Activated naive CD4-positive, alpha-beta T cell treated with Interleukin-2 at 50 U/mL for 16 hours (primary cell): ENCODE measurements at places on chromosomes 6 and 20.

DNA sequence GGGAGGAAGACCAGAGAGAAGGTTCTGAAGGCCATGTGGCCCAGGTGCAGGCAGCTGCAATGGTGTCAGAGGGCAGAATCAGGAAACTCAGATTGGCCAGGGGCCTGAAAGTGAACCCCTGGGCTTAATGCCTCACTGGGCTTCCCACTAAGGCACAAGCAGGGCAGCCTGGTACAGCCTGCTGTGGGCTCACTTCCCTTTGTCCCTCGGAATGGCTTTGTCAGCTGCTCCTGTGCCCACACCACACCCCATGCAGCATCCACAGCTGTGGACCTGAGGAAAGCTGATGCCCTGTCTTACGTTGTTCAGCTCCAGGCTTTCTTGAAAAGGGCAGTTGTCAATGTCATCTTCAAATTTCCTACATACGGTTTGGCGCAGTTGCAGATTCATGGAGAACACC is 2.4 kb downstream of the CST9 start:
- DNase-seq, result no peak

DNA sequence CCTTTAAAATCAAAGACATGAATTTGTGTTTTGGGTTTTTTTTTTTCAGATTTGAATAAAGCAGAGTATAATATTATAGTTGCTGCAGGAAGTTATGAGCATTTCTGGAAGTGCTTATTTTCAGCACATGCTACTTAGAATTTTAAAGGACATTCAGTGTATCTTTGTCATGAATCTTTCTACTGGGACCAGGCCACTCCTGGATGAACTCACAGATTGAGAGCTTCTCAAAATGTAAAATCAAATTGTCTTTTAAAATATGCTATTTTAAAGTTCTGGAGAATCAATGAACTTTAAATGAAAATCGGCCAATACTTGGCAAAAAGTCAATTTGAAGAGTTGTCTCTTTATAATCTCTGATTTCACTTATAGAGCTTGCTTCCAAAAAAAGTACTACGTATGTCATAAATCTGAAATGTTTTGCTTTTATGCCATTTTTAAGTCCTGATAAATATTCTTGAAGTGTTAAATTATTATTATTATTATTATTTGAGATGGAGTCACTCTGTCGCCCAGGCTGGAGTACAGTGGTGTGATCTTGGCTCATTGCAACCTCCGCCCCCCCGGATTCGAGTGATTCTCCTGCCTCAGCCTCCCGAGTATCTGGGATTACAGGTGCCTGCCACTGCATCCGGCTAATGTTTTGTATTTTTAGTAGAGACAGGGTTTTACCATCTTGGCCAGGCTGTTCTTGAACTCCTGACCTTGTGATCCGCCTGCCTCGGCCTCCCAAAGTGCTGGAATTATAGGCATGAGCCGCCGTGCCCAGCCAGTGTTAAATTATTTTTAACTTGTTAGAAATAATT is 175.7 kb upstream of the AKAP12 start:
- no peak for DNase-seq

- DNase-seq, result no peak
These were observed 21.1 kb upstream of the MRGBP start for GRCh38 chr20:62775206-62775605.

DNA sequence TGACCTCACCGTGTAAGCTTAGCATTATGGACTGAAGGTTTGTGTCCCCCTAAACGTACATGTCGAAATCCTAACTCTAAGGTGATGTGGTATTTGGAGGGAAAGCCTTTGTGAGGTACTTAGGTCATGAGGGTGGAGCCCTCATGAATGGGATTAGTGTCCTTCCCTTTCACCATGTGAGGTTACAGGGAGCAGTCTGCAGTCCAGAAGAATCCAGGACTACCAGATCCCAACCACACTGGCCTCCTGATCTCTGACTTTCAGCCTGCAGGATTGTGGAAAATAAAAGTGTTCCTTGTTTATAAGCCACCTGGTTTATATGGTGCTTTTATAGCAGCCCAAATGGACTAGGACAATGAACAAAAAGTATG is 73.4 kb downstream of the ZBTB2 start:
- no peak for DNase-seq

DNA sequence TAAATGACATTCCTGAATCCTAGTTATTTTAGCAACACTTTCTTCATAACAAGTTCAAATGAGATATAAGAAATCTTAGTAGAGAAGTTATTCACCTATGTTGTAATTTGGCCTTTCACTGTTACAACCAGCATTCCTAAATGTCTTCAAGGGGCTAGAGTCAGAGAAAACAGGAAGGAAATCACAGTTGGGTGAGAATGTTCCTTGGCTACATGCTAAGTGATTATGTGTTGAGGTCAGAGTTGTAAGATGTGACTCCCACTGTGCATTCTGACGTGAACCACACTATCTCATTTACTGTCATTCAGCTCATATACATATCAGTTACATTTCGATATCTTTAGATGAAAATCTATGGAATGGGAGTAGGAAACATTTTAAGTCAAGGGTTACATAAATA is 51.0 kb upstream of the MLIP start:
- no peak for DNase-seq

DNA sequence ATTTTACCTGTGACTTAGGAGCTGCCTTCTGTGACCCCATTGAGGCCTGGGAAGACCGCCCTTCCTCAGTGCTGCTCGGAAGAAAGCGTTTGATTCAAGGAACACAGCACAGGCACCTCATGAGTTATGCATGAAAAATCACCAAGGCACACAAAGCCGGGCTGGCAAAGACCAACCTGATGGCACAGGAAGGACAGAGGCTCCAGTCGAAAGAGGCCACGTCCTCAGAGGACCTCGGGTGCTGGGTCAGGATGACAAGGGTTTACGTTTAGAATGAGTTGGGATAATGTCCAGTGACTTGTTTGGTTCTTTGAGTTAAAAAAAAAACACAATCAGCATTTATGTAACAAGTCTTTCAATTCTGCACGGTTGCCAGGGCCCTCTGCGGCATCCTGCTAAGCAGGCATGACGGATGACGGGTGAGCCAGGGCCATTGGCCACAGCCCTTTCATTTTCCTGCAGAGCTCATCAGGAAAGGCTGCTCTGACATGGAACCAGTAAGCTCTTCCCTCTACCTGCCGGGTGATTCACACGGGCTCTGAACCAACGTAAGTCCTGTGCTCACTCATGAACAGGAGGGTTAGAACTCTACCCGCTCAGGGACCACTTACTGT is 112.8 kb downstream of the DACT2 start:
- DNase-seq, result no peak

- DNase-seq, result no peak
These were observed 128.2 kb upstream of the CDH4 start for GRCh38 chr20:61123751-61124368.

- DNase-seq, result no peak
These were observed 177.7 kb downstream of the FARS2 start for GRCh38 chr6:5438922-5439584.

DNA sequence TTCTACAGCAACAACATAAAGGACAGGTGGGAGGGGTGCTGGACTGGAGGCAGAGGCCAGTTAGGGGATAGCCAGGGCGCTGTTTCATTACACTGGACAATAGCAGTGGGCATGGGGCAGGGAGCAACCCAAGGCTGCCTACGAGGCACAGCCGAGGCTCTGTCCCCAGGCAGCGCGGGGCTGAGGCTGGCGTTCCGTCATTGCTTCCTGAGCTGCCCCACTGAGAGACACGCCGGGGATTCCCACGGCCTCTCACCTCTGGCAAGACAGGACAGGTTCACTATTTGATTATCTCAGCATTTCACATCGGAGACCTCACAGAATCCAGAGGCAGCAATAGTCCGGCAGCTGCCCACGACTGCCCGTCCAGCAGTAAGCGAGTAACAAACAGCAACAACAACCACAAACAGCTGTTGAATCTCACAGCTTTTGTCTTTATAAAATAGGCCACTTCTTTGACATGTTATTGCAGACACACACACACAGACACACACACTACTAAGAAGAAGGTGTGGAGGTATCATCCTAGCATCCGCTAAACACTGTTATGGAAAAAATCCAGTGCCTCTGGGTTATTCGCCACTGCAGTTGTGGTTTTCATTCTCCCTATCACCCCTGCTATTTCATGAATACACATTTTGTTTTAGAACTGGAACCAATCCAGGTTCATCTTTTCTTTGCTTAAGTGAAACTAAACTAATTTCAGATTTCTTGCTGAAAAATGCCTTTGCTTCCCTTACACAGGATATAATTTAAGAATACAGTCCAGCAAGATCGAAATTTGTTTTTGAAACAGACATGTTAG is 19.5 kb downstream of the KIF25 start:
- DNase-seq, result no peak
